ENCODE measurements at places on chromosomes 1 and 21.

GRCh38 chr21:15257646-15258045, 192.8 kb upstream of the NRIP1 start:
- H3K36me3 ChIP-seq, result no peaks in the 10 kb centered on the region
- H3K27ac ChIP-seq, result no peak overlapping the region
- H3K27me3 ChIP-seq, result no peaks in the 10 kb centered on the region
- H3K4me3 ChIP-seq, result no peak overlapping the region
- no peak for DNase-seq
- H3K4me1 ChIP-seq, result no peaks in the 10 kb centered on the region

- no peaks in the 10 kb centered on the region for H3K4me1 ChIP-seq
- H3K27me3 ChIP-seq, result no peaks in the 10 kb centered on the region
- no peak overlapping the region for H3K27ac ChIP-seq
- no peak overlapping the region for H3K4me3 ChIP-seq
- no peaks in the 10 kb centered on the region for H3K36me3 ChIP-seq
Measured at GRCh38 chr1:16926491-16927073, 4.9 kb downstream of the CROCC start.

DNA sequence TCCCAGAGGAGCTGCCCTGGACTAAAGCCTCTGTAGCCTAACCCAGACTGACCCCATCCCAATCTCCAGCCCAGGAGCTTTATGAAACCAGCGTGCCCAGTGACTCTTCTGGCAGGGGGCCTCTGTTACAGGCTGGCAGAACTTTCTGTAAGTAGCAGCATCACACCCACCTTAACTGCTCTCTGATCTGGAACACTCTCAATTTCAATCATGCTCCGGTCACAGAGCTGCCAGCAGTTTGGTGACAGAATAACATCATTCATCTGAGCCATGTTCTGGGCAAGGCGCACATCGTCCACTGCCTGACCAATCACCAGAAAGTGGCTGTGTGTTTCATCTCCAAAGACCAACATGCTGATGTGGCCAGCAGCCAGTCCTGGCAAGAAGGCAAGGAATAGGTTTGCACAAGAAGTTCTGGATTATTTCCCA, 14.7 kb downstream of the ADCY10 start:
- H3K4me1 ChIP-seq, result no peaks in the 10 kb centered on the region
- no peak overlapping the region for H3K4me3 ChIP-seq
- no peaks in the 10 kb centered on the region for H3K27me3 ChIP-seq
- no peak overlapping the region for H3K27ac ChIP-seq

- H3K36me3 ChIP-seq, result no peaks in the 10 kb centered on the region
- H3K27ac ChIP-seq, result no peak overlapping the region
Measured at GRCh38 chr1:209768354-209768774, 12.5 kb downstream of the TRAF3IP3 start.

- H3K4me1 ChIP-seq, result no peaks in the 10 kb centered on the region
- H3K27me3 ChIP-seq, result no peaks in the 10 kb centered on the region
- no peaks in the 10 kb centered on the region for H3K36me3 ChIP-seq
- no peak overlapping the region for H3K4me3 ChIP-seq
- DNase-seq, result no peak
Measured at GRCh38 chr1:69328186-69328585, 239.5 kb upstream of the LRRC7 start.

DNA sequence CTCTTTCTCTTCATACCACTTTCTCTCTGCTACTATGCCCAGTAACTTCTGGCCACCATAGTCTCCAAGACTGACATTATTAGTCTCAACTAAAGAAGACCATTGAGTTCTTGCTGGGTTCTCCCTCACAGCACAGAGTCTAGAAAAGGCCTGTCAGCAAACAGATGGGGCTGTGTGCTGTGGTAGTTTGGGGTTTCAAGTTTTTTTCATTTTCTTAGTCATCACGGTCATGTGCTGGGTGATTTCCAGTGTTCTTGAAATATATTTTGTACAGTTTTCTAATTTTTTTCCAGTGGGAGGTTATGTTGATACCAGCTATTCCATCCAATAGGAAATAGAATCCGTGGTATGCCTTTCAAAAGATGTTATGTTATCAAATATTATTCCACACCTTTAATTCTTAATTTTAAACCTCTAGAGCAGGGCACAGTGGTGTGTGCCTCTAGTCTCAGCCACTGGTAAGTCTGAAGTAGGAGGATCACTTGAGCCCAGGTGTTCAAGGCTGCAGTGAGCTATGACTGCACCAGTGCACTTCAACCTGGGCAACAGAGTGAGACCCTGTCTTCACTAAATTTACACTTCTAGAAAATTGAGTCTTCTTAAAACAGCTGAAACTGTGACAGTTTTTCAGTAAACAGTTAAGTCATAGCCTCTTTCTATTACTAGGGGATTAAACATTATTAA, 8.3 kb downstream of the CFHR2 start:
- H3K36me3 ChIP-seq, result no peaks in the 10 kb centered on the region
- no peak for DNase-seq
- H3K27ac ChIP-seq, result no peak overlapping the region
- no peak overlapping the region for H3K4me3 ChIP-seq
- no peaks in the 10 kb centered on the region for H3K27me3 ChIP-seq
- H3K4me1 ChIP-seq, result no peaks in the 10 kb centered on the region

GRCh38 chr1:60835649-60836048, 246.7 kb upstream of the NFIA start:
- H3K27me3 ChIP-seq, result no peaks in the 10 kb centered on the region
- H3K27ac ChIP-seq, result no peak overlapping the region
- H3K4me3 ChIP-seq, result no peak overlapping the region

All from small intestine (tissue), 16 donors.